ENCODE measurements at places on chromosomes 4 and X. TPM values are rescaled to one million over a fixed set of nuclear protein-coding genes. Genes with fewer than 3 reads are reported as not detected.
A peak's percentile ranks its signal among the peaks of the same experiment; 100 is the strongest.

DNA sequence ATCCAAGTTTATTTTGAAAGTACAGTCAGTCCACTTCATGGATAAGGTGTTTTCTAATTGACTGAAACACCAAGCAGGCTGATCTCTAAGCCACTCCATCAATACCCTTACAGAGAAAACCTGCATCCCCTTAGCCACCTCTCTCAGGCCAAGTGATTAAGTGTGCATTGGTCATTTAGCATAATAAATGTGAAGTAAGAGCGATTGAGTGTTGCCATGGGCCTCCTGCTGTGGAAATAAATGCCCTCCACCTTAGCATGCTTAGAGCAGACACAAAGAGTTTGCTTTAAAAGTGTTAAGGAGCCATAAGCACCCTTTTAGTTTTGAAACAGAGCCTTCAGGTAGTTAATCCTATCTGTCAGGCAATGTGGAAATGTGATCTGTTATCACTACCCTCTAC is 386.5 kb downstream of the GPAT3 start:
- no peak for DNase-seq

DNA sequence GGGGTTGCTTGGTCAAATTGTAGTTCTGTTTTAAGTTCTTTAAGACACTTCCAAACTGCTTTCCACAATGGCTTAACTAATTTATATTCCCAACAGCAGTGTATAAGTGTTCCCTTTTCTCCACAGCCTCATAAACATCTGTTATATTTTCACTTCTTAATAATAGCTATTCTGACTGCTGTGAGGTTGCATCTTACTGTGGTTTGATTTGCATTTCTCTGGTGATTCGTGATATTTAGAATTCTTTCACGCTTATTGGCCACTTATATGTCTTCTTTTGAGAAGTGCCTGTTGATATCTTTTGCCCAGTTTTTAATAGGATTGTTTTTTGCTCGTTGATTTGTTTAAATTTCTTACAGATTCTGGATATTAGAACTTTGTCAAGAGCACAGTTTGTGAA is 278.6 kb upstream of the ITM2A start:
- no peak for DNase-seq

GAB1 gene
- 8.1 TPM for total RNA-seq

FGFBP1 gene
- total RNA-seq = not detected

- DNase-seq = no peak
These were observed 66.0 kb downstream of the CBLL2 start for GRCh38 chrX:22338740-22339139.

UGT2B7 gene
- 2.7 TPM for total RNA-seq

- no peak for DNase-seq
These were observed 63.4 kb upstream of the TBC1D9 start for GRCh38 chr4:140819610-140820009.

SSX4 gene
- not detected for total RNA-seq

DNA sequence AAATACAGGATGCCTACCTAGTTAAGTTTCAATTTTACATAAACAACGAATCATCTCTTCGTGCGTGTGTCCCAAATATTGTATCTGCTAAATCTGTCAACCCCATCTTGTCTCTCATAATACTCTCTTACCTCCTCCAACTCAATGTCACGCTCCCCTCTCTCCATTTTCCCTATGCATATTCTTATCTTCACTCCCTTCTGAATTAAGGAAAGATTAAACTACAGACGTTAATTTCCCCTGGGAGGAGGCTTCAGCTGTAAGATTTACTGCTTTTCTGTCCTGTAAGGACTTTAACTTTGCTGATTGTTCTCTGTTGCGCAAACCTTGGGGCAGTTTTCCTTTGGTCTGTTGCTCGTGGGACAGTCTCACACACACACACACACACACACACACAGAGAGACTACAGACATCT is 455 bp upstream of the ABCB7 start:
- DNase-seq = no peak

- DNase-seq = no peak
These were observed 169.6 kb upstream of the GATB start for GRCh38 chr4:151930372-151930771.

DNA sequence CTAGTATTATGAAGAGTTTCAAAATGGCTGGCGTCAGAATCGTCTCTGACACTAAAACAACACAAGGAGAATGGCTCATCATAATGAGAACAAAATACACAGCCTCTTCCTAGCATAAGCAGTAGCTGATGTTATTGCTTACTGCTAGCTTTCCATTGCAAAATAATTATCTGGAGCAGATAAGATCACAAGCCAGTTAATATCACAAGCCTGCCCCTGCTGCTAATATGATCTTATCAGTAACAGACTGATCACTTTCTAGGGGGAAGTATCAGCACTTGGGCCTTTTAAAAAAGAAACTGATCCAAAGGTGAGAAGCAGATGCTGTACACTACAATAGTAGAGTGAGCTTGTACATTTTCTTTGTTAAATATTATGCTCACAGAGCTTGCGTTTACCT is 554.8 kb upstream of the PABPC4L start:
- no peak for DNase-seq

PRDM8 gene
- 0.73 TPM for total RNA-seq

GRCh38 chr4:111707491-111707890 is 437.8 kb upstream of the FAM241A start:
- DNase-seq = no peak

GRCh38 chrX:19736389-19736788 is 151.0 kb downstream of the SH3KBP1 start:
- no peak for DNase-seq

DNA sequence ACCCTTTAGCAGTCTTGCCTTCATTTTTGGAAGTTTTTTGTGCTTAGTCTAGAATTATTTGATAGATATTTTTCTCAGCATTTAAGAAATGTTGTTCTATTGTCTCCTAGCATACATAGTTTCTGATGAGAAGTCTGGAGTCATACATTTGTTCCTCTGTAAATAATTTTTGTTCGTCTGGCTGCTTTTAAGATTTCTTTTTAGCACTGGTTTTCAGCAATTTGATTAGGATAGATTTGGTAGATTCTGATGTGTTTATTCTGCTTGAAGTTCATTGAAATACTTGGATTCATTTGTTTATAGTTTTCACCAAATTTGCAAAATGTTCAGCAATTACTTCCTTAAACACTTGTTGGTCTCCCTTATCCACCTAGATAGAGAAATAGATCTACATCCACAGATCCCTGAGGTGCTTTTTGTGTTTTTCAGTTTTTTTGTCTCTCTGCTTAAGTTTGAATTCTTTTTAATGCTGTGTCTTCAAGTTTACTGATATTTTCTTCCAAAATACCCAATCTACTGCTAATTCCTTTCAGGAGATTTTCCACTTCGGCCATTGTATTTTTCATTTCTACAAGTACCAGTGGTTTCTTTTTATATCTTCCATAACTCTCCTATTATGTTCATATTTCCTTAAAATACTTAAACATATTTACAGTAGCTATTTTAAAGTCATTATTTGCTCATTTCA is 64.9 kb downstream of the ABLIM2 start:
- DNase-seq = no peak

BRS3 gene
- not detected for total RNA-seq

UGT8 gene
- total RNA-seq = 4.3 TPM

GRCh38 chr4:122503214-122503613 is 46.7 kb upstream of the IL2 start:
- peak; percentile 41 for DNase-seq

- DNase-seq = peak; percentile 60
These were observed 114.8 kb downstream of the REELD1 start for GRCh38 chr4:146329050-146329716.

ADGRG2 gene
- total RNA-seq = not detected

DNA sequence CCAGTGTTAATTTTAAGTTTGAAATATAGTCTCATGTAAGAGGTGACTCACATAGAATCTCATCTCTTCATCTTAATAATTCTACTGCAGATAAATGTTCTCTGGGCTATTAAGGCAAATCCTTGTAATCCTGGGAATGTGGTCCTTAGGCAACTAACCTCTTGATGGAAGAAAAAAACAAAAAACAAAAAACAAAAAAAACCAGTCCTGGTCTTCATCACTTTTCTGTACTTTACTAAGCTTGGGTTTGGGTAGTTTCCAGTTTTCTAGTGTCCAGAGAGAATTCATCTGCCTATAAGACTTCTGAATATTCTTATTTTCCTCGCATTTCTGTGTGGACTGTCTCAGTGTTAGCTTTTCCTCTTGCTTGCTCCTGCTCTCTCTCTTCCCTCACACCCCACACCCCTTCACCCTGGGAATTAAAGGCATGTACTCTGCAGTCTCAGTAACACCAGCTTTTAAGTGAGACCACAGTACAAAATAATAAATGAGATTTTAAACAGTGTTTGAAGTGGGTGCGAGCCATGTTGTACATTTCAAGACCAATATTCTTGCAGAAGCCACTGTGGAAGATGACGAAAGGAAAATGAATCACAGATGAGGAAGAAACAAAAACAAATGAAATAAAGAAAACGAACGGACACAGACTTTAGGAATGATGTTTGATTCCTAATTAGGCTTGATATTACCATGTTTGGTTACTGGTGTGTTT is 51.7 kb downstream of the HAND2 start:
- no peak for DNase-seq

CLDN22 gene
- total RNA-seq = not detected

DNA sequence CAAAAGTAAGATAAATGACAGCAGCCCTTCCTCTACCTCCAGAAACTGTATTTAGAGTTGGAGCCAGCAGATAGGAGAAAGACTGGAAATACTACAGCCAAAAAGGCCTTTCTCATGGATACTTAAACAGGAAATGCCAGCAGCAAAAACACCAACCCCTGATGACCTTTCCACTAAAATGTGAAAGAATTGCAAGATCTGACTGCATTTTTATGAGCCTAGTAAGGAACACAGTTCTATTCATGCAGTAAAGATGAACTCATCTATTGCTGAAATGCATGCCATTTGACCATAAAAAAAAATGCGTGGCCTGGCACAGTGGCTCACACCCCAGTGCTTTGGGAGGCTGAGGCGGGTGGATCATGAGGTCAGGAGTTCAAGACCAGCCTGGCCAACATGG is 19.9 kb downstream of the ABCG2 start:
- DNase-seq = no peak

GUCY1B1 gene
- total RNA-seq = 2.0 TPM

DCAF12L1 gene
- total RNA-seq = 0.18 TPM

DNA sequence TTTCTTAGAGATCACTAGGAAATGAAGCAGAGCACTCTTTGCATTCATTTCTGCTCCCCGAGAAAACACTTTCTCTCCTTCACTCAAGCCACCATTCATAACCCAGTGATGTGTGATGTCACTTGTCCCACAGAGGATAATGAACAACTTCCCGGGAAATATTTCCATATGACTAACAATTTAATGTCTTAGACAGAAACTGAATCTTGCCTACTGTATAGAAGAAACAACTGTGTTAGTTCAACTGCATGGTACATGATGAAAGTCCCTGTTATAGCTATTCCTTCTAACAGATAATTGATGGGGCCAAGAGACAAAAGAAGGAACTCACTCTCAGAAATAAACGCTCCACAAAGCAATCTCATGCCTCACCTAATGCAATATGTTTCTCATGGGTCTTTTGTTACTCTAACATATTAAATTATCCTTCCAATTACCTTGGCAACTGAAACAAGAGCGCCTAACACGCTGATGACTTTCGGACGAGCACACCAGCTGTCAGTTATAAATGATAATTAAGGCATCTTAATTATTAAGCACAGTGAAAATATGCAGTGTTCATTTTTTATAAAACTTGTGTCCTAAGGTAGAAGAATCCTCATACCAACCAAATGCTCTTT is 113.7 kb upstream of the TLR3 start:
- no peak for DNase-seq

SSX2 gene
- total RNA-seq = not detected

GRCh38 chr4:4712800-4713528 is 146.5 kb upstream of the MSX1 start:
- DNase-seq = no peak

- no peak for DNase-seq
These were observed 151.9 kb upstream of the PLAC1 start for GRCh38 chrX:134810211-134810610.

DNA sequence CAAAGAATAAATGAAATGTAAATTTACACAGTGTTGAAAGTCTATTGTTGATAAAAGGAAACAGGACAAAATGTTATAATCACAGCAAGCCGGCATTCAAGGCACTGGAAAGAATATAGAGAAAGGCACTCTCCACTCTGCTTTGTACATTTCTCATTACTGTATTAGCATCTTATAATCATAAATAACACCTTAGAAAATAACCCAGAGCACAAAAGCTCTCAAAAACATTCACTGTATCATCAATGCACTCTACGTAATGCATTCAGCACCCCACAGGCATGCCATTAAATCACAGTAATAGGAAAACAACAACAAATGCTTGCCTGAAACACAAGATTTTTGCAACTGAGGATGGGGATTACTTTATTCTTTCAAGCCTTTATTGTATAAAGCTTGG is 75.3 kb upstream of the TRPC3 start:
- no peak for DNase-seq

Measured in glomerular endothelial cell (primary cell).